Type B pancreatic cell (in vitro differentiated cells): ENCODE measurements at places on chromosomes 3 and 15.

- H3K4me3 ChIP-seq: no peak overlapping the region
- H3K27me3 ChIP-seq: no peaks in the 10 kb centered on the region
- H3K27ac ChIP-seq: no peak overlapping the region
- peaks cover 11% of the 10 kb centered on the region for H3K4me1 ChIP-seq
- H3K36me3 ChIP-seq: no peaks in the 10 kb centered on the region
- no peak for DNase-seq
Observed at GRCh38 chr3:178139116-178139515, 397.1 kb upstream of the KCNMB2 start.

- no peaks in the 10 kb centered on the region for H3K4me1 ChIP-seq
- H3K36me3 ChIP-seq: no peaks in the 10 kb centered on the region
- H3K27me3 ChIP-seq: no peaks in the 10 kb centered on the region
- no peak overlapping the region for H3K4me3 ChIP-seq
Observed at GRCh38 chr15:55204464-55204863, 7.7 kb upstream of the RSL24D1 start.

DNA sequence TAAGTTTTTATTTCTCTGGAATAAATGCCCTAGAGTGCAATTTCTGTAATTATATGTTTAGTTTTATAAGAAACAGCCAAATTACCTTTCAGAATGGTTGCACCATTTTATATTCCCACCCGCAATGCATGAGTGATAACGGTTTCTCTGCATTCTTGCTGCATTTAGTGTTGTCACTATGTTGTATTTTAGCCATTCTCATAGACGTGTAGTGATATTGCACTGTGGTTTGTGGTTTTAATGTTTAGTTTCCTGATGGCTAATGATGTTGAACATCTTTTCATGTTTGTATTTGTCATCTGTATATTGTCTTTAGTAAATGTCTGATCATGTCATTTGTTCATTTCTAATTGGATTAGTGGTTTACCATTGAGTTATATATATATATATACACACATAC is 73.0 kb upstream of the GOLIM4 start:
- H3K36me3 ChIP-seq: no peaks in the 10 kb centered on the region
- H3K4me3 ChIP-seq: no peak overlapping the region
- H3K4me1 ChIP-seq: no peaks in the 10 kb centered on the region
- DNase-seq: no peak
- no peaks in the 10 kb centered on the region for H3K27me3 ChIP-seq

DNA sequence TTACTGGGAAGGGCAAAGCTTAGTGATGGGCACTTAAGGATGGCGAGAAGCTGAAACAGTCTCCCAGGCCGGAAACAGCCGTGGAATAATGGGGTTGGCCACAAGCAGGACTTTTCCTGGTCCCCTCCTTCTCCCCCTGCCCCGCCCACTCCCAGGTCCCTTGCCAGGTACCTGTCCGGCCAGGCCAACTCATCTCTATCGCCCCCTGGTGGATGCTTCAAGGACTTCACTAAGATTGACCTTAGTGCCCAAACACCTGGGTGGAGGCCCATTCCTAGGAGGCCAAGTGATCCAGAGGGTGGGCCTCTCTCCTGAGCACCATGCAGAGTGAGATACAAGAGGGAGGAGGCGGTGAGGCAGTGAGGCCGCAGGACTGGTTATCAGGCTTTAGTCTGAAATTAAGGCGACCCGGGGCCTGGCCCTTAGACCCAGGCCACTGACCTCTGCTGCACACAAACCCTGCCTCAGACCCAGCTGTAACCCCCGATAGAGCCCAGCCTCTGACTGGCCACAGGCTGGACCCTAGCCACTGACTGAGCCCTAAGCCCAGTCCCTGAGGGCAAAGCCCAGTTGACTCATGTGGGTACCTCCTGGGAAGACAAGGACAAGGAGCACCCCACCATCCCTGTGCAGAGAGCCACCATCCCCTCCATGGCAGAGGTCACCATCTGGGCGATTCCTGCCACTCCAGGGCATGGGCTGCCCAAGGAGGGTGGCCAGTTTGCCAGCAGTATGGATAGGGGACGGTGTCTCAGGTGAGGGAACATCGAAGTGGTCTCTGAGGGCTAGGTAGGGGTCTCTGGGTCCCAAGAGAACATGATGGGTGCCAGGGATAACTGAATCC is 37.6 kb downstream of the VIPR1 start:
- DNase-seq: no peak
- H3K36me3 ChIP-seq: no peaks in the 10 kb centered on the region
- H3K27me3 ChIP-seq: peaks cover 3% of the 10 kb centered on the region
- no peaks in the 10 kb centered on the region for H3K4me1 ChIP-seq
- no peak overlapping the region for H3K4me3 ChIP-seq
- no peak overlapping the region for H3K27ac ChIP-seq

GRCh38 chr3:197371591-197372046 is 73.2 kb upstream of the DLG1 start:
- peak overlapping the region; percentile 96 for H3K27ac ChIP-seq
- peak overlapping the region; percentile 55 for H3K4me3 ChIP-seq
- DNase-seq: no peak
- no peaks in the 10 kb centered on the region for H3K36me3 ChIP-seq
- peaks cover 2% of the 10 kb centered on the region for H3K27me3 ChIP-seq

GRCh38 chr3:114207768-114208167 is 28.9 kb upstream of the DRD3 start:
- H3K27me3 ChIP-seq: peaks cover 11% of the 10 kb centered on the region
- no peaks in the 10 kb centered on the region for H3K36me3 ChIP-seq
- H3K4me1 ChIP-seq: no peaks in the 10 kb centered on the region
- no peak overlapping the region for H3K4me3 ChIP-seq

DNA sequence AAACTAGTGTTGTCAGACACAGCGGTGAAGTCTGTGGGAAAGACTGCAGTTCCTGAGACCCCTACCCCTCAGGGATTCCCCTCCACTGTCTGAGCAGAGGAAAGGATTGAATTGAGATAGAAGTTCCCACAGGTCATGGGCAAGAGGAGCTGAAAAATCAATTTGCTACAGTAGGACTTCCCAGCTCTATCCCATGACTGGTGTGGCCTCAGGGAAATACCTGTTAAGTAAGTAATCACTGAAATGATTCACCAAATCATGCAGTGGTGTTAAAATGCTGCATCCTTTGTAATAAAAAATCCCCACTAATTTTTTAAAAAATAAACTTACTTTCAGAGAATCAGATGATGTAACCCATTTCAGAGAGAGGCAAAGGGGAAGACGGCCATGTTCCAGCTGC is 45.0 kb upstream of the SPRED1 start:
- DNase-seq: no peak
- H3K4me1 ChIP-seq: peaks cover 13% of the 10 kb centered on the region
- H3K27me3 ChIP-seq: no peaks in the 10 kb centered on the region
- H3K36me3 ChIP-seq: no peaks in the 10 kb centered on the region
- no peak overlapping the region for H3K4me3 ChIP-seq
- no peak overlapping the region for H3K27ac ChIP-seq

DNA sequence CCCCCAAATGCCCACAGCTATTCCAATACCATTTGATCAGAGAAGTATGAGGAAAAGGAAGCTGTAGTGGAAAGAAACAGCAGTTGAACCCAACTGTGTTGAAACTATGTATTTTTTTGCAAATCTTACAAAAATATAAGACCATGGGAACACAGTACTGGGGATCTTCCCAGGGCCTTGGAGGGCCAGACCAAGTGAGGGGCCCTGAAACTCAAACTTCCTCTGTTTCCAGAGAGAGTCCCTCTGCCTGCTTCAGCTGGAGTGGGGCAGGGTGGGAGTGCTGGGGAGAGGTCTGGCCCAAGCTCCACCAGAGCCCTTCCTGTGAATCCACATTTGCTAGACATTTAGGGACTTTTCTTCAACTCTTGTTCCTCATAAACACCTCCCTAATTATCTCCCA is 263.9 kb downstream of the CHST2 start:
- H3K27ac ChIP-seq: no peak overlapping the region
- no peaks in the 10 kb centered on the region for H3K36me3 ChIP-seq
- DNase-seq: no peak
- H3K27me3 ChIP-seq: no peaks in the 10 kb centered on the region
- H3K4me1 ChIP-seq: no peaks in the 10 kb centered on the region

GRCh38 chr3:38011111-38011510 is 18.3 kb downstream of the PLCD1 start:
- no peaks in the 10 kb centered on the region for H3K27me3 ChIP-seq
- DNase-seq: no peak
- H3K4me1 ChIP-seq: no peaks in the 10 kb centered on the region
- H3K36me3 ChIP-seq: peaks cover 26% of the 10 kb centered on the region

DNA sequence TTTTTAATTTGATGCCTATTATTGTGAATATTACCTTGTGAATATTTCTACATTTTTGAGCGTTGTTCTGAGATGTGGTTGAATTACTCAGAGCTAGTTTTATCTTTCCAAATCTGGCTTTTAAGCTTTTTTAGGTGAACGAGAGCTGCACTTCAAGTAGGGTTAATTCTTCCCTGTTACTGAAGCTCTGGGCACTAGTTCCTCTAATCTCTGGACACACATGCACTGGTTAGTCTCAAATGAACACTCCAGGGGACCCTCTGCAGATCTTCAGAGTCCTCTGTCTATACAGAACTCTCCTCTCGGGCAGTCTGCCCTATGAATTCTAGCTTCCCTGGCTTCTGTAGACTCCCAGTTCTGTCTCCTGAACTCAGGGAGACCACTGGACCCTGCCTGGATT is 237.5 kb upstream of the TBC1D5 start:
- no peak overlapping the region for H3K27ac ChIP-seq
- H3K4me1 ChIP-seq: no peaks in the 10 kb centered on the region
- no peaks in the 10 kb centered on the region for H3K27me3 ChIP-seq
